ENCODE measurements at places on chromosomes 2 and 18.

- H3K27ac ChIP-seq: no peak overlapping the region
- no peaks in the 10 kb centered on the region for H3K4me1 ChIP-seq
- peaks cover 15% of the 10 kb centered on the region for H3K27me3 ChIP-seq
- no peak for DNase-seq
- no peak overlapping the region for H3K4me3 ChIP-seq
Observed at GRCh38 chr2:44974064-44974715, 32.7 kb downstream of the SIX3 start.

DNA sequence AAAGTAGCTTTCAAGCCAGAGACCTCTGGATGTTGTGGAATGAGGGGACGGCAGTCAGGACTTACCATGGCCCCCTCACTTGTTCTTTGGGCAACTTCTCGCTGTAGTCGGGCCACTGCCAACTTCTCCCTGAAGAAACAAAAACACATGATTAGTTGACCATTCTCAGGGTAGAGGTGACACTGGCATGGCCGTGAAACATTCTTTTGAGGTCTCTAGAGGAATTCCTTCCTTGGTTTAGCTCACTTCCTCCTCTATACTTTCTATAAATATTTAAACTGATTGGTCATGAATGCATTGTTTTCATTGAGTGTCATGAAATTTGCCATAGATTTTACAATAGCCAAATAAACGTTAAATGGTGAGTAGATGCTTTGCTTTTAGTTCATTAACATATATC, 354.6 kb downstream of the NCKAP5 start:
- H3K36me3 ChIP-seq: no peaks in the 10 kb centered on the region
- H3K27ac ChIP-seq: no peak overlapping the region
- H3K4me1 ChIP-seq: no peaks in the 10 kb centered on the region

GRCh38 chr2:135063210-135063609, 11.1 kb downstream of the RAB3GAP1 start:
- DNase-seq: no peak
- H3K27ac ChIP-seq: no peak overlapping the region
- no peaks in the 10 kb centered on the region for H3K27me3 ChIP-seq
- H3K4me1 ChIP-seq: no peaks in the 10 kb centered on the region
- H3K4me3 ChIP-seq: no peak overlapping the region
- peaks cover 27% of the 10 kb centered on the region for H3K36me3 ChIP-seq

DNA sequence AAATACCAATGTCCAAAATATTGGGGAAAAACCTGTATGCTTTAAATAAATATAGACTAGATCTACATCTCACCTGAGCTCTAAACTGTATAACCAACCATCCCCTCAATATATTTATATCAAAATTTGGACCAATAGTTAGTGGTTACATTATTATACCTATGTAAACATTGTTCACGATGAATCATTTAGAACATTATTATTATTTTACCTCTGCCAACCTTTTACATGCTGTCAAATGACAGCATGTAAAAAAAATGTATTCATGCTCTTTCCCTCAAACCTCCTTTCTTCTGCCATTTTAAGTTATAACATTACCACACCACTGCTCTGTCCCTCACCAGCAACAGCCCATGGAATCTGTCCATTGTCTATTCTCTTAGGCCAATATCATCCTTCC, 9.6 kb downstream of the FTCDNL1 start:
- H3K27me3 ChIP-seq: no peaks in the 10 kb centered on the region
- H3K4me3 ChIP-seq: no peak overlapping the region
- no peaks in the 10 kb centered on the region for H3K36me3 ChIP-seq
- H3K27ac ChIP-seq: no peak overlapping the region
- no peaks in the 10 kb centered on the region for H3K4me1 ChIP-seq

DNA sequence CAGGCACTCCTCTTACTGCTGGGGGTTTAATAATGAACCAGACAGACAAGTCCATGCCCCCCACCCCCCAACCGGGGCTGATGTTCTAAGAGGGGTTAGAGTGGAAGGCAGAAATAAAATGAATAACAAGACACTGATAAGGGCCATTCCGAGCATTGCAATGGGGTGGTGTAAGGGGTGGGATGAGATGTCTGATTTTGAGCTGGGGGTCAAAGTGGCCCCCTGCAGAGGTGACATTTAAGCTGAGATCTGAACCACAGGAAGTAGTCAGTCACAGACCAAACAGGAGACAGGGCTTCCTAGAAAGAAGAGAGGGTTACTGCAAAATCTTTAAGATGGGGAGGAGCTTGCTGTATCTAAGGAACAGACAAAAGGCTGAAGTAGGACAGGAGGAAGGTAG, 180.6 kb upstream of the SH3BP4 start:
- no peaks in the 10 kb centered on the region for H3K27me3 ChIP-seq
- no peak overlapping the region for H3K4me3 ChIP-seq
- no peak overlapping the region for H3K27ac ChIP-seq

DNA sequence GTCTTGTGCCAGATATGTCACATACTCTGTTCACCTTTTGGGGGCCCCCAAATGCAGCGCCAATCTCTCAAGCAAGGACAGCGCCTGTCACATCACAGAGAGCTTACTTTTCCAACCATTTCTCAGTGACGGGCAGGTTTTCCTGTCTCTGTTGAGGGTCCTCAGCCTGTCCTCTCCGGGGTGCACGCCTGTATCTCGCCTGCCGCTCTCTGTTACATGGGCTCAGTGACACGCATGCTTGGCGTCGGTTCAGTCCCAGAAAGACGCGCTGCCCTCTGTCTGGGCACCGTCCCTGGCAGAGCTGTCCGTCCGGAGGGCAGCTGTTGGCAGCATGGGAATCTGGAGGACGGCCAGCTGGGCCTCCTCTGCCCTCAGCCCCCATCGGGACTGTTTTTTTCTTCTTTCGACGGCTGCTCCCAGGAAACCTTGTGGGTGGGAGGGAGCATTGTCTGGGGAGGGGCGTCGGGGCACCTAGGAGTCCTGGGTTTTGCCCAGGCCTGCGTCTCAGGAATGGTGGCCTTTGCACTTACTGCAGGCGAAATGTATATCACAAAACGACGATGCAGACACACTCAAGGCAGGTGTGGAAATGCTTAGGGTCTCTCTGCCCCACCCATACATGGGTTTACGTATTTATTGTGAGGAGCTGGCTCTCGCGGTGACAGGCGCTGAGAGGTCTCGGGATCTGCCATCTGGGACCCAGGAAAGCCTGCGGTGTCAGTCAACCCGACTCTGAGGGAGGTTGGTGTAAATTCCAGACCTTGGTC, 30.9 kb downstream of the RTP5 start:
- H3K27me3 ChIP-seq: no peaks in the 10 kb centered on the region
- no peaks in the 10 kb centered on the region for H3K4me1 ChIP-seq
- no peak overlapping the region for H3K4me3 ChIP-seq

DNA sequence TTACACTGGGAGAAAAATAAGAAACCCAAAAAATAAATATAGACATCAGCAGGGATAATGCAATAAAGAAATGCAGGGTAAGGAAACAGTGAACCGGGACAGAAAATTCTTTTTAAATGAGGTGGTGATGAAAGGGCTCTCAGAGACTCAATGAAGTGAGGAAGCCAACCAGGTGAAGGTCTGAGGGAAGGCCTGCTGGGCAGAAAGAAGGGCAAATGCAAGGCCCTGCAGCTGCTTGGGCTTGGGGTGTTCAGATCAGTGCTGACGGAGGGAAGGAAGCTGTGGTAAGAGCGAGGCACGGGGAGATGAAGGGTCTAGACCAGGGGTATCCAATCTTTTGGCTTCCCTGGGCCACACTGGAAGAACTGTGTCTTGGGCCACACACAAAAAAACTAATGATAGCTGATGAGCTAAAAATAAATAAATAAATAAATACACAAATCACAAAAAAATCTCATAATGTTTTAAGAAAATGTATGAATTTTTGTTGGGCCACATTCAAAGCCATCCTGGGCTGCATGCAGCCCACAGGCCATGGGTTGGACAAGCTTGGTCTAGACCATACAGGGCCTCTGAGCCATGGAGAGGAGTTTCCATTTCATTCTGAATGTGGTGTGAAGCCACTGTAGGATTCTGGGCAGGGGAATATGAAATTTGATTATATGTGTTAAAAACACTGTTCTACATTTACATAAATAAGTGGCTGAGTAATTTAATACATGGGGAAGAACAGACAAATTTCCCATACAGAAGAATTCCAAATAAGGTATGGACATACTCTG, 96.3 kb upstream of the DNMT3A start:
- no peak overlapping the region for H3K27ac ChIP-seq
- H3K4me3 ChIP-seq: no peak overlapping the region
- H3K27me3 ChIP-seq: no peaks in the 10 kb centered on the region
- H3K36me3 ChIP-seq: no peaks in the 10 kb centered on the region

DNA sequence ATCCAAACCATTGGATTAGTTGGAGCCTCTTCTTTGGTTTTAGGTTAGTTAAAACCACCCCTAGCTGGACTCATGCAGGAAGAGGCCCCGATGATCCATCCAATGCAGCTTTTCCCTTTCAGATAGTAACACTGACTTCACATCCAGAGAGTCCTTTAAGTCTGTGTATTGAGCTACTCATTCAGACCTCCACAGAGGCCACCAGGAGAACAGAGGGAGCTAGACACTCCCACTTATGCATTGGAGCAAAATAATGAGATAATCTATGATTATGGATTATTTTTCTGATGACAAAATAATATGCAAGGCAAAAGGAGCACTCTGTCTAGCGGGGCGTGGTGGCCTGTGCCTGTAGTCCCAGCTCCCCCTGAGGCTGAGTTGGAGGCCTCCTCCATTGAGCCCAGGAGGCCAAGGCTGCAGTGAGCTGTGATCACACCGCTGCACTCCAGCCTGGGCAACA, 1.6 kb upstream of the ROCK2 start:
- peaks cover 23% of the 10 kb centered on the region for H3K4me1 ChIP-seq
- H3K4me3 ChIP-seq: no peak overlapping the region
- H3K27me3 ChIP-seq: no peaks in the 10 kb centered on the region
- DNase-seq: no peak

- H3K27me3 ChIP-seq: no peaks in the 10 kb centered on the region
- H3K4me3 ChIP-seq: no peak overlapping the region
- H3K27ac ChIP-seq: no peak overlapping the region
Observed at GRCh38 chr18:46554406-46555080, 102.5 kb downstream of the LOXHD1 start.
